ENCODE measurements at places on chromosomes 2 and 18.

DNA sequence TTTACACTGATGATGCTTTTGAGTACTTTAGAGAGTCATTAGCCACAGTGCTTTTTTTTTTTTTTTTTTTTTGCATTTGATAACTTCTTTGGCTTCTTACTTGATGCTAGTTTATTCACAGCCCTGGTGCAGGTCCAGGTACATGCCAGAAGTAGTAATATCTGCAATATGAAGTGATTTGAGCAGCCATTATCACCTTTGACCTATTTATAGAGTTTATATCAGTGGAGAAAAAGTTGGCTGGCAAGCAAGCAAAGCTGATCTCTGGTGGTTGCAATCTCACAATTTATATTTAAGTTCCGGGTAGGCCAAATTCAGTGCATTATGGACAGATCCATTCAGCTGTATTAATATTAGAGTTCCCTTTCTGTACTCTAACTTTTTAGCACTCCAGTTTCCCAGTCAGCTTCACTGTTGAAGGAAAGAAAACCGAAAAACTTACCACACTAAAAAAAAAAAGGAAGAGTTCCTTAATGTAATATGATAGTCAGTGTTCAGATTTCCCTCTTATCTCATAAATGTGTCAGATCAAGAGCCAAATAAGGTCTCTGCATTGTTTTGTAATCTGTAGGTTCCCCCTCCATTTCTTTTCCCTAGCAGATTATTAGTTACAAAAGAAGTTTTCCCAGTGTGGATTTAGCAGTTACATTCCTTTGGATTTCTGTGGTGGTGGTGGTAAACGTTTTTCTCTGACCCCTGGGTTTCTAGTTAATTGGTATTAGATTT lies 78.6 kb downstream of the HAUS1 start:
- DNase-seq: no peak

DNA sequence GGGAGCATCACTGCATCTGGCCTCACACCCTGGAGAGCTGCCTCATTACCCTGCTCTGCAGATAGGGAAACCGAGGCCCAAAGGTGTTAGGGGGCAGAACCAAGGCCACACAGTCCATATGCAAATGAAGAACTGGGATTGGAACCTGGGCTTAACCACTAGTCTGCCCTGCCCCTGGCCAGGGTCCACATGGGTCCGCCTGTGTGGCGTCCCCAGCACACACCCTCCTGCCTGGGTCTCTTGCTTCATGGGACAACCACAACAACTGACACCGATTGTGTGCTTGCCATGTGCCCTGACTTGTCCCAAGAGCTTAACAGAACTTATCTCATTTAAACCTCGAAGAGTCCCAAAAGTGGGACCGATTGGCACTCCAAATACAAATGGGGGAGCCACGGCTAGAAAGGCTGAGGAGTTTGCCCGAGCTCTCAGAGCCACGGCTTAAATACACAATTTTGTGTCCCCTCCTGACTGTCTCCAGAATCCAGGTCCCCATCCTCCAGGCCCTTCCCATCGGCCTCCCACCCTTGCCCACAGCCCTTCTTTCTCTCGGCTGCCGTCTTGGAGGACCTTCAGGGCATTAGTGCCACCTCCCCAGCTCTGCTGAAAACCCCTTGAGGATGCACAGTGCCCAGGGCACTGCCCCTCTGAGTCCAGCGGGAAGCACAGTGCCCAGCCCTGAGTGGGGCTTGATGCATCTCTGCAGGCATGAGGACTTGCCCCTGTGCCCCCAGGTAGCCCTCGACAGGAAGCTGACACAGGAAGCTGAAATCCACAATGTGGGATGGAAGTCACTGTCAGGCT lies 5.8 kb upstream of the DUSP2 start:
- DNase-seq: no peak

DNA sequence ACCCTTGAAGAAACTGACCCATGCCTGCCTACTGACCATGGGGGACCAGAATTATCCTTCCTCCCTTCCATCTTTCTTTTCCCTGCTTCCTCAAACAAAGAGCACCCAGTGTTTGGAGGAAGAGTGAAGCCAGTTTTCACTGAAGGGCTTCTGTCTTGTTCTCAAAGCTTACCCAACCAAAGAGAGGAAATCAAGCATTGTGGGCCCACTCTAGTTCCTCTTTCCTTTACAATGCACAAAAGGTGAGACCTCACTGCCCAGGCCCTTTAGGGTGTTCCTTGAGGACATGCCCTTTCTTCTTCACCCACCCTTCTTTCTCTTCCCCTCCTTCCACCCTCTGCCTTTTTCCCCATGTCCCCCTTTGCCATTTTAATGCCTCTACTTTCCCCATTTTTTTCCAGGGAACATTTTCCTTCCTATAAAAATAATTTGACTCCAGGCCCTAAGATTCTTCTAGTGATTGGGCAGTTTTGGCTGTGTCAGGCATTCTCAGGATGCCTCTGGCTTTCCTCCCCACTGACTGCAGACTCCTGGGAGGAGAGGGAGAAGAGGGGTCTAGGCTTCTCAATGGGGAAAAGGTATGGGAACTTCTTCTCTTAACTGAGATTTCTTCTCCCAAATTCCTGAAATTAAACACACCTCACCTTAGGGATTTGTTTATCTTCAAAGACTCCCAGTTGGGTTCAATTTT lies 126.6 kb upstream of the RMDN2 start:
- no peak for DNase-seq

DNA sequence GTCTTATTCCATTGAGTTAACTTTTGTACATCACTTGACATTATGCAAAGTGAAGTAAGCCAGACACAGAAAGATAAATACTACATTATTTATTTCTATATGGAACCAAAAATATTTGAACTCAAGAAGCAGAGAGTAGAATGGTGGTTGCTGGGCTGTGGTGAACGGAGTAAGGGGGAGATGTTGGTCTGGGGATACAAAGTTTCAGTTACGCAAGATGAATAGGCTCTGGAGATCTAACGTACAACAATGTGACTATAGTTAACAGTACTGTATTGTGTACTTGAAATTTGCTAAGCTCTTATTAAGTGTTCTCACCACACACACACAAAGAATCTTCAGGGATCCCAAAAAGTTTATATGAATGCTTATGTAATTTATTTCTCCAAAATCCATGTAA lies 124.8 kb upstream of the VWC2L start:
- DNase-seq: no peak

- DNase-seq: no peak
Measured at GRCh38 chr2:122706757-122707223, 951.3 kb downstream of the TSN start.

Measured in GM19239 (cell line).